Non-pigmented ciliary epithelial cell (primary cell): ENCODE measurements at places on chromosomes 6 and 20.
A peak's percentile ranks its signal among the peaks of the same experiment; 100 is the strongest.

- DNase-seq = no peak
Observed at GRCh38 chr20:24479106-24479505, 9.7 kb downstream of the SYNDIG1 start.

DNA sequence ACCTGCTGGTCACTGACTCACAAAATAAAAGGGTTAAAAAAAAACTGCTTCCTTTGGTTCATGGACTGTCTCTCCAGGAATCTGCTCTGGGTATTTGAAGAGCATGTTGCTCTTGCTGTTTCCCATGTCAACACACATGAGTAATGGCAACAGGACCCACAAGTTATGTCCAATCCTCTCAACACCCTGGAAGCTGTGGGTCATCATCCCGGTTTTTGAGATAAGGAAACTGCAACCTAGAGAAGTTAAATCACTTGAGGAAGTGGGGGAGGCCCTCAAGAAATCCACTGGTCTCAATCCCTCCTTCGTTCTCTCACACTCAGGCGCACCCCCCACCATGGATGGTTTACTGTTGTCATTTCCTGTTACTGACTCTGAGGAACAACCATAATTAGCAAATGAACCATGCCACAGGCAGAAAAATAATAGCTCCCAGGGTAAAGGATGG lies 12.4 kb downstream of the MAP1LC3A start:
- peak; percentile 74 for DNase-seq

GRCh38 chr6:44315516-44315915 lies 2.4 kb upstream of the AARS2 start:
- DNase-seq = no peak

- DNase-seq = no peak
Observed at GRCh38 chr20:62469352-62469751, 6.4 kb downstream of the GATA5 start.

DNA sequence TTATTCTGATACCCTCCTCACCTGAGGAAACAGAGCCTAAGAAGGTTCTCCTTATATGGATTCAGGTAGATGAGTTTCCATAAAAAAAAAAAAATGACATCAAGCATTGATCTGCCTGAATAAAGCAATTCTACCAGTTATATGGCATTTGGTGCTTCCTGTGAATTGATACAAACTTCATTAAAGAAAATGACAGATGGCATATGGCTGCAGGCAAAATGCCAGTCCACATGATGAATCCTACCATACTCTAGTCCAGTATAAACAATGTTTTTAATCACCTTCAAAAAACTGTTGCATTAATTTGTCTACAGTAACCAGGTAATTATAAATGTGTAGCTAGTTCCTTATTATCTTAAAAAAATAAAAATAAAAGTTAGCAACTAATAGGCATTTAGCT lies 559.2 kb upstream of the FLRT3 start:
- DNase-seq = no peak

GRCh38 chr6:170347091-170347490 lies 40.5 kb downstream of the FAM120B start:
- no peak for DNase-seq

DNA sequence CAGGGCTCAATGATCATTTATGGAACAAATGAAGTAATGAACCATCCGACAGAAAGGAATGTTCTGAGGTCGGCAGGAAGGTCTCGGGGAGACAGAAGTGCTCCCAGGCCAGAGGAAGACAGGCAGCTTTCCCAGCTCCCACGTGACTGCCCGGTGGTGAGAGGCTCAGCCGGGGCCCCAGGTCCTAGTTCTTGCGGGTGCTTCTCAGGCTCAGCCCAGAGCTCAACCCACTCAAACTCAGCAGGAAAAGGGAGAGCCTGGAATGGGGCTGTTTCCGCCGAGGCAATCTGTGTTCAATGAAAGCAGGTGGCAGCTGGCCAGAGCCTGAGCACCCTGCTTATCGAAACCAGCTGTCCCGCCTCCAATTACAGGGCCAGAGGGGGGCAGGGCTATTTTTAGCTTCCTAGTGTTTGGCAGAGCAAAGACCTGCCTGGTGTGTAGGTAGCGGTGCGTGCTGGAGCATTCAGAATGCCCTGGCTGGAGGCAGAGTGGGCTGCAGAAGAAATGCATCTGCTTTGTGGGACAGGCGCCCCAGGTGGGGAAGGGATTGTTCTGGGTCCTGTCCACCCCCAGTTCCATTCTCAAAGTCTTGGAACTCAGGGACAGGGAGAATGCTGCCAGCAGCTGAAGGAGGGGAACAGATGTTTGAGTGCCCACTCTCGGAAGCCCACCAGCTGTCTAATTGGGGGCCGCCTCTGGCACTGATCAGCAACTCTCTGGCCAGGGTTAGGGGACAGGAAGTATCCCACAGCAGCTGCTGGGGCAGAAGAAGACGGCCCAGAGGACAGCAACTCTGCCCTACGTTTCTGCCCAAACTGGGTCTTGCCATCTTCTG lies 145.1 kb downstream of the PREX1 start:
- peak; percentile 81 for DNase-seq

DNA sequence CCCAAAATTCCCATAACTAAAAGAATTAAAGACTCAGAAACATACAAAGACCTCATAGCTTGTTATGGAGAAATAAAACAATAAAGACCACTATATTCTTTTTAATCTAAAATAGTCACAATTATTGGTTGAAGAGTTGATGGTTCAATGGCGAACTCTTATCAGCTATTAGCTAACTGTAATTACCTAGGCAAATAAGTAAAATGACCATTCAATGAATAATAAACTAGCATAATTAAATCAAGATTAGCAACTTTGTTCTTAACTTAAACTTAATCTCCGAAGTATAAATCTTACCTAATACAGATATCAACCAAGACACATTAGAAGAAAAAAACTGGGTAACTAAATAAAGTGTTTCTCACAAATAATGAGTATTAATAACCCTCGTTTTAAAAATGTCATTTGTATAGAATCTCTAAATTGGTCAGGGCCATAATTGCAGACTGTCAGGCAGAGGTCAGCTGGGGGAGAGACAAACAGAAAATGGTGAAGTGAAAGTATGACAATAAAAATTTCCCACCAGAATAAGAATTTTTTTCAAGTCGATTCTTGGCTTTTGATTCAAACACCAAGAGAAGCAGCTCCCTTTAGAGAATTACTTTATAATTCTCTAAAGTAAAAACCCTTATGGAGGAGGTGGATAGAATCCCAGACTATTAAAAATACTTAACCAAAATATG lies 1.7 kb downstream of the FKBP5 start:
- no peak for DNase-seq

DNA sequence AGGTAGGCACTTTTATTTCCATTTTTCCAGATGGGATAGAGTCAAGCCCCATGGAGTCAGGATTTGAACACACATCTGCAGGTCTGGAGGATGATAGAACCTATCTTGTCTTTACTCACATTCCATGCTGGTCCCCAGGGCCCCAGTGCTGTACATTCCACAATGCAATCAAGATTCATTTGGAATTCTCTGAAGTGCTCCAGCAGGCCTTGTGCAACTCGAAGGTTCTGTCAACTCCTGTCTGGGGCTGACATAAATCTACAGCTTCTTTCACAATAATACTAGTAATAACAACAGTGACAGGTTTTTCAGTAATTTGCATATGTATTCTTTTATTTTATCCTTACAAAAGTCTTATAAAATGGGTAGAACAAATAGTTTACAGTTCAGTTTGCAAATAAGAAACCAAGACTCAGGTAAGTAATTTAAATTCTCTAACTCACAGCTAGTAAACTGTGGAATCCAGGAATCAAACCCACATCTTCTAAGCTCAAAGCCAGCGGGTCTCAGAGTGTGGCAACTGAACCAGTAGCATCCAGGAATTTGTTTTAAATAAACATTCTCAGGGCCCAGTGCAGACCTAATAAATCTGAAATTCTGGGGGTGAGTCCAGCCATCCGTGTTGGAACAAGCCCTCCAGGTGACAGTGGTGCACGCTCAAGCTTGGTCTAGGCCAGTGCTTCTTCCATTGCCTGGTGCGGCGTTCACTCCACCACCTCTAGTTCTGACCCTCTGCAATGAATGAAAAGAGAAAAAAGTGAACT lies 137.0 kb upstream of the TNFAIP3 start:
- DNase-seq = no peak

DNA sequence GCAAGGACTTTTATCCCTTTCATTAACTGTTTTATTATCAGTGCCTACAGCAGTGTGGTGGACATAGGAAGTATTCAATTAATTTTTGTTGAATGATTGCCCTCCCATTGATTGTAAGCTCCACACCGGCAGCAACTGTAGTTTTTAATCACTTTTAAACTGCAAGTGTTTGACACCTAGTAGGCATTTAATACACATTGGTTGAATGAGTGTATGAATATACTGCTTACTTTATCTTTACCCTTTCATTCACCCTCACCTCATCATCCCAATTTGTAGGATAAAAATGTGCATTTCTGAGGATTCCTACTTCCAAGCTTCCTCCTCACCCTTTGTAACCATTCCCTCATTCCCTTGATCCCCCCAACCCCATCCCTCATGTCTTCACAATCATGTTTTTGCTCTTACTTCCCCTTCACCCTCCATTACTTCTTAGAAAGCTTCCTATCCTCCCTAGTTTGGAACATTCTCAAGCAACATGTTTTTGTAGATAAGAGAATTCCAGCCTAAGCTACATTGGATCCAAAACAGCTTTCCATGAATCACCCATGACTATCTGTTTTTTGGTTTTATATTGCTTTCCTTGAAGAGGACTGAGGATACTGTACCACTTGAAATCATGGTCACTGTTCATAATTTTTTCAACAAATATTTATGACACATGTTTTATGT lies 955 bp upstream of the SLC26A8 start:
- DNase-seq = no peak

- no peak for DNase-seq
Observed at GRCh38 chr20:40291493-40292135, 397.4 kb downstream of the MAFB start.

DNA sequence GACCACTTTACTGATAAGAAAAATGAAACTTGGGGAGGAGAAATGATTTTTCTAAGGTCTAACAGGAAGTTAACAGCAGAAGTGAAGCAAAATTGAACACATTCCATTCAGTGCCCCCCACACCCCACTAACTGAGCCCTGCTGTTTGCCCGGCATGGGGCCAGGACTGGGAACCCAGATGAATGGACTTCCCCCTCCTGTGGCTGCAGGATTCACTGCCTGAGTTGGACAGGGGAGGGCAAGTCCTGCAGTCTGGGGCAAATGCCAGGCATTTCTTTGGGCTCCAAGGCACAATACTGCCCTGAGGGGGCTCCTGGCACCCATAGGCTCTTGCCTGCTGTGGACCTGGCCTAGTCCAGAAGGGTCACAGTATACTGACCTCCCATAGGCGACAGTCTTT lies 28.3 kb downstream of the FYN start:
- DNase-seq = no peak

- DNase-seq = no peak
Observed at GRCh38 chr6:148240861-148241477, 101.7 kb upstream of the SASH1 start.

DNA sequence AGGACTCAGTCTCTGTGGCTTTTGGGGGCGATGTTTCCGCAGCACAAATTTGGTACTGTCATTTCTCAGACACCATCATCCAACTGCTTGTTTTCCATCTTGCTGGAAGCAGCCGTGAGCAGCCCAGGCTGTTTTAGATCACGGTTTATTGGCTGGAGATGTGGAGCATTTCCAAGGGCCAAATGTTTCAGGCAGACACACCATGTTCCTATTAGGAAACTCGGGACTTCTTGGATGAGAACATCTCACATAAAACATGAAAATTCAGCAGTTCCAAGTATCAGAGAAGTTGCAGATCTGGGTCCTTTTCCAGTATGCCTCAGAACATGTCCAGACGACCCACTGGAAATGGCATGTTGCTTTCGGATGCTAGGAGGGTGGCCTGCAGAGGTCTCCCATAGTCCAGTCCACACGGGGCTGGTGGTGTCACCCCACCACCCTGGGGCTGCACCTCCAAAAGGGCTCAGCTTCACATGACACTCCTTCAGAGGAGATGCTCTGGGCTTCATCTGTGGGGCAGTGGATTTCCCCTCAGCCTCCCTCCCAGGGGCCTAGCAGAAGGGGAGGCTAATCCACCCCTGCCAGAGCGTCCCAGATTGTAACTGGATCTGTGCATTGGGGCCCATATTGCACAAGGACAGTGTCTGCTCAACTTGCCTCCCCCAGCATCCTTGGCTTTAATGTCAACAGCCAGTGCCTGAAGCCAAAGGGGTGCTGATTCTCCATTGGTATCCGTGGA lies 176.3 kb downstream of the SCP2D1 start:
- DNase-seq = no peak

DNA sequence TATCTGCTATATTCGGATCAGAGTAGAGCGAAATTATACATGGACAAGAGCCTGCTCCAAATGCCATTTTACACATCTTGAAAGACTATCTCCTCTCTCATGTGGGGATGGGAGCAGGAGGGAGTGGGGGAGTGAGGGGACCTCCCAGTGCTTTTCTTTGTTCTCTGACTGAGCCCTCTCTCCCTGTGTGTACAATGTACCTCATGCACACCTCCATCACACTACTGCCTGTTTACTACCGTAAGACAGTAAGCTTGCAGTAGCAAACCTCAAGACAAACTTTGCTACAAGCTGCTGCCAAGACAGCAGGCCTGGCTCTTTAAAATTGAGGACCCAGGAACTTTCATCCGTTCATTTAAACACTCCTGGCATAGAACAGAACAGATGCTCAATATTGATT lies 7.2 kb downstream of the NHSL1 start:
- DNase-seq = no peak

- no peak for DNase-seq
Observed at GRCh38 chr6:14455876-14456648, 338.5 kb downstream of the CD83 start.

DNA sequence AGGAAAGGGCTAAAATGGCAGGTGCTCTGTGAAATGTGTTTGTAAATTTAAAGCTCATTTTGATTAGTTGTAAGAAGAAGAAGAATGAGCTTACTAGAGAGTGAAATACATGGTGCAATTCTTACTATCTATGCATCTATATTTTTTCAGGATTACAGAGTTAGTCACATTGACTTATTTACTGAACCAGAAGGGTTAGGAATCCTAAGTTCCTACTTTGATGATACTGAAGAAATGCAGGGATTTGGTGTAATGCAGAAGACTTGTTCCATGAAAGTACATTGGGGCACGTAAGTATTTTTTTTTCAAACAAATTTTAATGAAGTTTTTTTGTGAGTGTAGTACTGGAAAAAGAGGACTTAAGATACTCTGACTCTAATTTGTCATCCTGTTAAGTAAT lies 99.3 kb downstream of the RTN4IP1 start:
- DNase-seq = no peak

DNA sequence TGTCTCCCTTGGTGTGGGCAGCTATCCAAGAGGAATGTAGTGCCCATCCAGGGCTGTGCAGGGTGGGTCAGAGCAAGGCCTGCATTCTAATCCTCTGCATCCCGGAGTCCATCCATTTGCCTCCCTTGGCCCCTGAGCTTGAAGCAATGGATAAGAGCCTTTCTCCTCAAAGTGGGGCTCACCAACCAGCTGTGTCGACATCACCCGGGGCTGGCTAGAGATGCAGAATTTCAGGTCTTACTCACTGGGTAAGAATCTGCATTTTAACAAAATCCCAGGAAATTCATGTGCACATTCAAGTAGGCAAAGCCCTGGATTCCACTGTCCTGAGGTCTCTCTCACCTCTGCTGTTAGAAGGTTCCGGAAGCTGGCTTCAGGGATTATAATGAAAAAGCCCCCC lies 95.3 kb downstream of the MDGA1 start:
- DNase-seq = no peak

GRCh38 chr6:54115966-54116365 lies 4.7 kb downstream of the MLIP start:
- DNase-seq = no peak

- no peak for DNase-seq
Observed at GRCh38 chr6:75532521-75532920, 38.9 kb upstream of the FILIP1 start.

GRCh38 chr6:158249340-158249836 lies 62.9 kb upstream of the TULP4 start:
- DNase-seq = no peak
